Bronchial epithelial cell (primary cell): ENCODE measurements at places on chromosomes 11 and 22. TPM values are rescaled to one million over a fixed set of nuclear protein-coding genes. Genes with fewer than 3 reads are reported as not detected.
A peak's percentile ranks its signal among the peaks of the same experiment; 100 is the strongest.

- no peak for DNase-seq
Observed at GRCh38 chr11:30483056-30483455, 103.1 kb downstream of the MPPED2 start.

DNA sequence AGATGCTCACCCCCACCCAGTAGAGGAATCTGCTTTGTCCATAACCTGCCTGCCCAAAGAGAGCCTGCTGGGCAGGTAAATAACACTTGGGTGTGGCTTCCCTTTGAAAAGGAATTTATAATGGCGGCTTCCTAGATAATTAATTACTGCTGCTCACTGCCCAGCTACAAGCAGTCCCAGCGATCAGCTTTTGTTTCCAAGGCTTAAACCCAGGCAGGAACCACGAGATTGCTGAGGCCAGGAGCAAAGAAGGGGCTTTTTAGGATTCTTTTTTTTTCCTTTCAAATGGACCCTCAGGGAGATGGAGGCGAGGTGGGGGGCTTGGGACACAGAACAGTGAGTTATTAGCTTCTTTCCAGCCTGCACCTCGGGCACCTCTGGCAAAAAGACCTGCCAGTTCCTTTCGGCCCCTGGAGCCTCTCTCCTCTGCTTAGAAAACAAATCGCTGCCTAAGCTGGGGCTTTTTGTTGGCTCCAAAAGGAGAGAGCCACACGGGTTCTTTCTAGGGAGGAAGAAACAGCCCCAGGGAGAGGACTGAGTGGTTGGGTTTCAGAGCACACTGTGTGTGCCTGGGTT, 107.2 kb downstream of the TSPAN18 start:
- no peak for DNase-seq

GRCh38 chr22:21816787-21817496, 50.5 kb downstream of the MAPK1 start:
- peak; percentile 98 for DNase-seq

DNA sequence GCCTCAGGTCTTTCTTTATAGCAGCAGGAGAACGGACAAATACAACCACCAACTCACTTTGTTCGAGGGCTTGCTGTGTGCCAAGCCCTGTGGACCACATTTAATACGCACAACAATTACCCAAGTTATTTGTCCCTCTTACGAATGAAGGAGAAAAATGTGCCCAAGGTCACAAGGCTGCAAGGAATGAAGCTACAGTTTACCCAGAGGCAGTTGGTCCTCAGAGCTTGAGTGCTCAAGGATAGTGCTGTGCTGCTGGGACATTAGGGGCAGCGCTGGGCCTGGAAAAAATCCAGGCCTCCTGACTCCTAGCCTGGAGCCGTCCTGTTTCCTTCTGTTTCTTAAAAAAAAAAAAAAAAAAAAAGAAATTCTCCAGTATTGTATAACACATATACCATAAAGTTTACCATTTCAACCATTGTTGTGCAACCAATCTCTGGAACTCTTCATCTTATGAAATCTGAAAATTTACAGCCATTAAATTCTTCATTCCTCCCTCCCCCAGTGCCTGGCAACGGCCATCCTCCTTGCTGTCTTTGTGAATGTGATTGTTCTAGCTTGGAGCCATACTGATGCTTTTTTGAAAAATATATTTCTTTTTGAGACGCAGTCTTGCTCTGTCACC, 1.0 kb upstream of the C11orf86 start:
- no peak for DNase-seq

- DNase-seq, result no peak
Observed at GRCh38 chr22:28670161-28670560, 9.5 kb downstream of the TTC28 start.

DNA sequence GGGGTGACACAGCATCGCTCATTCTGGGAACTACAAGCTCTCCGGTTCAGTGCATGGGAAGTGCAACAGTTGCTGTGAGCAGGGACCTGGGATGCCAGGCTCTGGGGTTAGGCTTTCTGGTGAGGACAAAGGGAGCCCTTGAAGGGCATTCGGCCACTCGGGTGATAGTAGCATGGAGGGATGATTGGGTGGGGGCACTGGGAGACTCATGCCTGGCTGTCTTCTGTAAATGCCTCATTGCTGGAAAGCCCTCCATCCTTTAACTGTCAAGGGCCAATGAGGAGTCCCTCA, 9.9 kb downstream of the OAF start:
- DNase-seq, result no peak

DNA sequence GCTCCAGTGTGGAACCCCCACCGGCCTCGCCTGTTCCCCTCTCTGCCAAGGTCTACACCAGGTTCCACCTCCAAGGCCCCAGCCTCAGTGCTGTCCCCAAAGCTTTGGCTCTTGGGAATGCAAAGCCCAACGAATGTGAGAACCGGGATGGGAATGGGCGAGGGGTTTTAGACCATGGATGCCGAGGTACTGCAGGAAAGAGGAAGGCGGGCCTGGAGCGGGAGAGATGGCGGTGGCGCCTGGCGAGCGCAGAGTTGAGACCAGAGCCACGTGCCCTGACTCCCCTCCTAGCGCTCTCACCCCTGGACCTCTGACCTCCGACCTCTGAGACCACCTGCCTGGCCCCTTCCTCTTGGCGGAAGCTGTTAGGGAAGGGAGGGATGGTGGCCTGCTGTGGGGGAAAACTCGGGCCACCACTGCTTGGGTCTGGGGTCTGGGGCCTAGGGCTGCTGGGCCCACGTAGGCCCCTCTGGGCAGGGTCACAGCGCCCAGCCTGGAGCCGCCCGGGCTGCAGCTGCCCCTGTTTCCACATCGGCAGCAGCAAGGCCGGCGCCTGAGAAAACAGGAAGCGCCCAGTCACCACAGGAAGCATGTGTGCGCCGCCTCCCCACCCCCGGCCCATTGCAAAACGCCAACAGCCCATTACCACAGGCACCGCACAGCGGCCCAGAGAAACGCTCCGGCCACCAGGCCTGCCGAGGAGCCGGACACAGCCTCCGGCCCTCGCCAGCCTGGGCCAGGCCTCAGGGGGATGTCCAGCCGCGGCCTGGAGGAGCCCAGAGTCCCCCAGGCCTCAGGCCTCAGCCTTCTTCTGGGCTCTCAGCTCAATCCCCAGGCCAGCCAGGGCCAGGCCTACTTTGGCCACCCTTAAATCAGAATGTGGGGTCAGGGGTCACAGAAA, 13.8 kb upstream of the SLC39A13 start:
- DNase-seq, result no peak

GRCh38 chr22:41888627-41889200, 26.2 kb downstream of the SHISA8 start:
- no peak for DNase-seq

DNA sequence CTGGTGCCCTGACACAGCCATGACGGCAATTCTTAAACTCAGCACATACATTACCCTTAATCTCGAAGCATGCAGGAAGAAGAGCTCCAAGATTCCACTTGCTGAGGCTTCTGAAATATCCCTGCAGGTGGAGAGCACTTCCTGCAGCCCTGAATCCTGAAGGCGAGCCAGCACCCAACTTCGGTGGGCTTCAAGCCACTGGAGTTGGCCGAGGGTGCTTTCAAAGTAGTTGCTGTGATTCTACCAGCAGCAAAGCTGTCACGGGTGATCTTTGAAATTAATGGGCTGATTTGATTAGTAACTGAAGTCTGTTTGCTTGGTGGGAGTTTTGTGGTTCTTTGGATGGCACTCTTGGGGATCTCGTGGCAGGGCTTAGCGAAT, 9.0 kb upstream of the FTH1 start:
- no peak for DNase-seq

- no peak for DNase-seq
Observed at GRCh38 chr11:133742353-133742752, 103.0 kb downstream of the SPATA19 start.

GRCh38 chr11:110445437-110445836, 15.7 kb downstream of the FDX1 start:
- DNase-seq, result no peak

- no peak for DNase-seq
Observed at GRCh38 chr22:25753252-25753651, 11.3 kb downstream of the MYO18B start.

DNA sequence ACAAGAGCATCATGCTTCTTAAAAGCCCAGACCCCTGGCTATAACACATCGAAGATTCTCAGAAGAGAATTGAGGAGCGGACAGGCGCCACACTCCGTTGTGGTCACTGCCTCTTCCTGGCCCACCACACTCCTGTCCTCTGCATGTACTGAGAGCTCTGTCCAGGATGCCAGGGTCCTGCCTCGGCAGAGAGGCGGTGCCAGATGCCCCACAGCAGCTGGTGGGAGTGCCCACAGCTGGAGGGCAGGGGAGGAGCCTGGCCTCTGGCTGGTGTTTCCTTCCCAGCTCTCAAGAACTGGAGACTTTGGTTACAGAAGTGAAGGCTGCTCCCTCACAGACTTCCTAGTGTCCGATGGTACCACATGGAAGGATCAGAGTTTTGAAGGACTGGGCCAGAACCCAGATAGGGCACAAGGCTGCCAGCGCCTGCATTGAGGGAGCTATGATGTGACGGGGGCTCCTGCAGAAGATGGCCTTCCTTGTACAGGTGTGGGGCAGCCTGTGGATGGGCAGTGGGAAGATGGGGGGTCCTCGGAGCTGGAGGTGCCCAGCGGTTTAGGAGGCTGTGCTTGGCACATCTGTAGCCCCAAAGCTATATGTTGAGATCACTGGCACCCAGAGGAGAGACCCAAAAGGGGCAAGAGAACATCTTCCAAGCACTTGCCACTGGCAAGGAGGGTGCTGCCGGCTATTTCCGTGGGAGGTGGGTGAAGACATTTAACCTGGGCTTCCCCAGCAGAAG, 19.4 kb downstream of the RSPH14 start:
- DNase-seq, result no peak

DNA sequence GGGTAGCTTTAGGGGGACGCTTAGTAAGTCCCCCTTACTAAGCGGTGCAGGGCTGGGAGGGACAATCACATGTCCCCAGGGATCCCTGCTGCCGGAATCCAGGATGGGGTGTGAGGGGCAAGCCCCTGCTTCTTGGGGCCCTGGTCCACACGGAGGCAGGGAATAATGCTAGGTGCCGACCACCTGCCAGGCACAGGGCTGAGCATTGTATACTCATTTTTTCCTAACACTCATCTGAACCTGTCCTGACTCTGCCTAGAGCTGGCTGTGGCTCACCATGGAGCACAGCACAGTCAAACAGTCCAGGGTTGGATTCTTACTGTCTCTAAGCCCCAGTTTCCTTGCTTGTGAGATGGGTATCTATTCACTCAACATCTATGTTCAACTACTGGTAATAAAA, 1.4 kb upstream of the LTBP3 start:
- DNase-seq, result no peak

GRCh38 chr22:31233001-31233400, 20.9 kb downstream of the LIMK2 start:
- no peak for DNase-seq

DNA sequence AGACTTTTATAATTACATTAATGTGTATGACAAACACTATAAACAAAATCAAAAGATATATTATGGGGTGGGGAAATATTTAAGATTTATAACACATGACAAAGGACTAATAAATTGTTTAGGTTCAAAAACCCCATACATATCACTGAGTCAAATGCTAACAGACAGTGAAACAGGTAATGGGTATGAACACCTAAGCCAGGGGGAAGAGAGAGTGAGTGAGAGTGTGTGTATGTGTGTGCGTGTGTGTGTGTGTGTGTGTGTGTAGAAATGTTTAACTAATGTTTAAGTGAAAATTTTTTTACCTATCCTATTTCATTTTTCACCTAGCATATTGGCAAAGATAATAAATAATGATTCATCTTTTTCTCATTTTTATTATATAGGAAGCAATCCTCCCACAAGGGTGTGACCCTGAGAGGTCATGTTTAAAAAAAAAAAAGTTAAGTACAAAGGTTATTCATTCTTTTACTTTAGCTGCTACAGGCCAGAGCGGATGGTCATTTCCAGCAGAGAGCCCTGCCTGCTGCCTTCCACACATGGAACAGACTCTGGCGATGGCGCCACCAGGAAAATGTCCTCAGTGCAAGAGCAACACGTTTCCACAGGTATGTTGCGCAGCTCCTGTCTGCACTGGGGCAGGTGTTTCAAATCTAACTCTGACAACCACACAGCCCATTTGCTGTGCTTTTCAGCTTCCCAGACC, 72.9 kb downstream of the PISD start:
- no peak for DNase-seq

GRCh38 chr11:103530257-103530656, 421.0 kb downstream of the DYNC2H1 start:
- DNase-seq, result no peak

KDM4F gene
- total RNA-seq, result not detected in 2 replicates

CALCA gene
- total RNA-seq, result not detected in 2 replicates

PATE2 gene
- not detected in 2 replicates for total RNA-seq

HBG1 gene
- total RNA-seq, result not detected in 2 replicates

CSNK2A3 gene
- 2.1 and 2.8 TPM in 2 replicates for total RNA-seq

SOX6 gene
- total RNA-seq, result 0.53 and 2.7 TPM in 2 replicates

TENM4 gene
- total RNA-seq, result 3.2 and 6.1 TPM in 2 replicates
